ENCODE measurements at places on chromosomes 12 and 14.

DNA sequence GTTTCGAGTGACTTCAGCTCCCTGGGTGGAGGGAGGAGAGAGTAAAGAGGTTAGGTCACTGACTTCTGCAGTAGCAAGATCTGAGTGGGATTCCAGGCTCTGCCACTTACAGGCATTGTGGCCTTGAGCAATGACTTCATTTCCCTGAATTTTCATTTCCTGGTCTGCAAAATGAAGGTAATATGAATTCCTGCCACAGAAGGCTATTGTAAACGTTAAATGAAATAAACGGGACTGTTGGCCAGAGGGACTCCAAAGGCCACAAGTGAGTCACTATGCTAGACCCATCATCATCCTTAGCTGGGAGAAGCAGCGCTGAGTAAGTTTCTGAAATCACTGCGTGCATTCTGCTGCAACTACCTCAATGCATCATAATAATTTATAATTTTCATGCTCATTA, 807.8 kb downstream of the AACS start:
- DNase-seq: no peak

GRCh38 chr12:58580095-58580494, 340.2 kb downstream of the LRIG3 start:
- DNase-seq: no peak

DNA sequence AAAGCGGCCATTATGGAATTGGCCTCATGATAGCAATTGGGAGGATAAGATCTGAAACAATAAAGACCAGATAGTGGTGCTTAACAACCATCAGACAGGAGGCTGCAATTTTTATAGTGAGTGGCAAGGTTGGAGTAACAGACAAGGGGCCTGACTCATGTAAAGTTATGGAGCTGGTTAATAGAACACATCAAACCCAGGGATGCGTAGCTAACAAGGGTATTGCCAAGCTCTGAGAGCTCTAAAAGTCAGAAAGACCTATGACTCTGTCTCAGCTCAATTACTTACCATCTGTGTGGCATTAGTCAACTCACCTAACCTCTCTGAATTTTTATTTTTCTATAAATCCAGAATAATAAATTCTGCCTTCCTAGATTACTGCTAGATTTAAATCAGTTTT, 1731.5 kb upstream of the FLRT2 start:
- DNase-seq: no peak

- DNase-seq: no peak
These were observed 579.8 kb upstream of the TMEM132C start for GRCh38 chr12:127687181-127687580.

GRCh38 chr14:103001651-103002396, 55.5 kb downstream of the CDC42BPB start:
- DNase-seq: no peak

DNA sequence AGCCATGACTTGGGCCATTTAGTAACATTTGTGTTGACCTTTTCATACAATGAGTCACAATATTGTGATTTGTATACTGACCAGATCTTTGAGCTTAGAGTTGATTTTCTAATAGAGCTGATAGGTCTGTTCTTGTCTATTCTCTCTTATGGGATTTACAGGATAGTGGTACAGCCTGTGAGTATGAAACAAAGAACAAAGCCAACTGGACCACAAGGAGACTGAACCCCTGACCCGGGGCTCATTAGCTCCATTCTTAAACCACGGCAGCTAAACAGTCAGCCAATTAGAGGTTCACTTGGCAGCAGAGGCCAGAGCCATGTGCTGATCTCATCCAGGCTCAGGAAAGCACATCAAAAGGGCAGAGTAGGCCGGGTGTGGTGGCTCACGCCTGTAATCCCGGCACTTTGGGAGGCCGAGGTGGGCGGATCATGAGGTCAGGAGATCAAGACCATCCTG, 59.1 kb upstream of the GNPNAT1 start:
- no peak for DNase-seq

DNA sequence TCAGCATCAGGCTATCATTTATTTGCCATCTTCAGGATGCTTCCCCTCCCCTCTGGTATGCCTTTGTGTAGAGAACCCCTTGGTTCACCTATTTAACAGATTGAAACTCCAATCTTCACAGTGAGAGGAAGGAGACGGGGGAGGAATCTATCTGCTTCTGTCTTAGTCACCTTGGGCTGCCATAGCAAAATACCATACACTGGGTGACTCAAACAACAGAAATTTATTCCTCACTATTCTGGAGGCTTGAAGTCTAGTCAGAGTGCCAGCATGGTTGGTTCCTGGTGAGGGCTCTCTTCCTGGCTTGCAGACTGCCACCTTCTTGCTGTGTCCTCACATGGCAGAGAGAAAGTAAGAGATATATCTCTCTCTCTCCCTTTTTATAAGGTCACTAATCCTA, 13.5 kb upstream of the EML1 start:
- no peak for DNase-seq

DNA sequence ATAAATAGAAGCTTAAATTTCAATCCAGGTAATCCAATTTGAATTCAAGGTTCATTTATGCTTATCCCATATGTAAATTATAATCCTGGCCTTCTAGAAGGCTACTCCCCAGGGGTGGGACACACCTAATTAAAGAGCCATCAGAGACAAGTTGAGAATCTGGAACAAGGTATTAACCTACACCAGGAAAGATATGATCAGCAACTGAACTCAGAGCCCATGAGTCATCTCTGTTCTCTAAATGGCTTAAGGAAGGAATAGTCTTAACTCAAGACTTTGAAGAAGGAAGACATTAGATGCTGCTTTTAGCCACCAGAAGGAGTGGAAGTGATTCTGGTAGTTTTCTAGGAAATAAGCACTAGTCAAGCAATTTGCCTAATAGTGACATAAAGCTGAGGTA, 88.0 kb downstream of the KIF21A start:
- no peak for DNase-seq

DNA sequence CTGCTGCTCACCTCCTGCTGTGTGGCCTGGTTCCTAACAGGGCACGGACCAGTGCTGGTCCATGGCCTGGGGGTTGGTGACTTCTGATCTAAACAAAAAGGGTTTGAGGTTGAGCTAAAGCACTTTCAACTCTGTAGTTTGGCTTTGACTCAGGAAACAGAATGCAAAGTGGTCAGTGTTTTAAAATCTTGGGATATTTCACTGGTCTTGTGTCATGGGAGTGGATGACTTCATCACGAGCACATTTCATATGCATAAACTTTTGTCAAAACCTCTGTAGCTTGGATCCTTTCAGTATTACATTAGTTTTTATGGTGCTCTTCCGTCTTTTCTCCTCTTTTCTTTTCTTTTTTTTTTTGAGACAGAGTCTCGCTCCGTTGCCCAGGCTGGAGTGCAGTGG, 25.6 kb downstream of the FAM161B start:
- no peak for DNase-seq

- no peak for DNase-seq
These were observed 27.6 kb downstream of the SLC2A13 start for GRCh38 chr12:40078266-40078665.

- no peak for DNase-seq
These were observed 74.1 kb upstream of the SLC38A2 start for GRCh38 chr12:46446645-46447044.
